ENCODE measurements at places on chromosomes 1 and 21.

GRCh38 chr1:40768146-40768990, 15.2 kb upstream of the KCNQ4 start:
- DNase-seq: no peak
- H3K4me1 ChIP-seq: no peaks in the 10 kb centered on the region
- no peak overlapping the region for H3K4me3 ChIP-seq
- no peaks in the 10 kb centered on the region for H3K27me3 ChIP-seq

- H3K4me1 ChIP-seq: no peaks in the 10 kb centered on the region
- H3K4me3 ChIP-seq: no peak overlapping the region
- DNase-seq: no peak
Observed at GRCh38 chr1:7690076-7690475, 81.0 kb upstream of the VAMP3 start.

GRCh38 chr1:212621043-212621948, 12.7 kb downstream of the ATF3 start:
- DNase-seq: no peak
- H3K27ac ChIP-seq: no peak overlapping the region

GRCh38 chr1:75519651-75520427, 91.1 kb downstream of the SLC44A5 start:
- no peaks in the 10 kb centered on the region for H3K27me3 ChIP-seq
- no peak for DNase-seq
- H3K27ac ChIP-seq: no peak overlapping the region

GRCh38 chr1:183842795-183843144, 37.9 kb downstream of the RGL1 start:
- H3K4me1 ChIP-seq: no peaks in the 10 kb centered on the region
- H3K4me3 ChIP-seq: no peak overlapping the region
- H3K27me3 ChIP-seq: no peaks in the 10 kb centered on the region
- H3K36me3 ChIP-seq: no peaks in the 10 kb centered on the region
- H3K27ac ChIP-seq: no peak overlapping the region

DNA sequence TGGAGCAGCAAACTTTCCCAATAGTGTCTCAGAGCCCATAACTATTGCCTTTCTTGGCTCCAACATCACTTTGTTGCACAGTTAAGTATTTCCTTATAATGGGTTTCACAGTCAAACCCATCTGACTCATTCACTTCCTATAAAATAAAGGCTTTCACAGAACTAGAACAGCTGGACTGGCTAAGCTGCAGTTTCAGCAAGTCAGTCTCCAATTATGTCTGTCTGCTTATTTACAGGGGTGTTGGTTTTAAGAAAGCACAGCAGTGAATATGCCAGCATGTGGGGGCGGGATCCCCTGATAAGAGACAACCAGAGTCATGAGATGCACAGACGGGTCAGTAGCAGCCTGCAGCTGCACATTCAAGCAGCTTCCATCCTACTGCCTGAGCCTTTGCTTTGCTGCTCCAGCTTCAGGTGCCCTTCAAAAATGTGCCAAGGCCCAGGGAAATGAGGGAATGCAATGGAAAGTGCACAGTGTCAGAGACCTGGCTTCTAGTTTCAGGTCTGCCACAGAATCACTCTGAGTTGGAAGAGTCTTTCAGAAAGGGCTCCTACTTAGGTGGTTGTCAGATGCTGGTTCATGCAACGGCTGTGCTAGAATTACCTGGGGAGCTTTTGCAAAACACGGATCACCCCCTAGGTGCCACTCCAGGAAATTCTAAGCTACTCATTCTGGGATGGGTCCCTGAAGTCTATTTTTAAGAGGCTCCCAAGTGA, 24.8 kb downstream of the RNF19B start:
- no peak overlapping the region for H3K27ac ChIP-seq
- no peak for DNase-seq
- H3K36me3 ChIP-seq: peaks cover 6% of the 10 kb centered on the region
- no peaks in the 10 kb centered on the region for H3K27me3 ChIP-seq
- no peaks in the 10 kb centered on the region for H3K4me1 ChIP-seq

GRCh38 chr1:75470448-75470847, 140.5 kb downstream of the SLC44A5 start:
- H3K27ac ChIP-seq: no peak overlapping the region
- no peaks in the 10 kb centered on the region for H3K36me3 ChIP-seq
- H3K27me3 ChIP-seq: no peaks in the 10 kb centered on the region
- H3K4me3 ChIP-seq: no peak overlapping the region
- DNase-seq: no peak

GRCh38 chr1:116178837-116179236, 67.6 kb downstream of the MAB21L3 start:
- no peaks in the 10 kb centered on the region for H3K4me1 ChIP-seq
- H3K4me3 ChIP-seq: no peak overlapping the region
- H3K36me3 ChIP-seq: no peaks in the 10 kb centered on the region
- no peaks in the 10 kb centered on the region for H3K27me3 ChIP-seq
- no peak for DNase-seq
- no peak overlapping the region for H3K27ac ChIP-seq

DNA sequence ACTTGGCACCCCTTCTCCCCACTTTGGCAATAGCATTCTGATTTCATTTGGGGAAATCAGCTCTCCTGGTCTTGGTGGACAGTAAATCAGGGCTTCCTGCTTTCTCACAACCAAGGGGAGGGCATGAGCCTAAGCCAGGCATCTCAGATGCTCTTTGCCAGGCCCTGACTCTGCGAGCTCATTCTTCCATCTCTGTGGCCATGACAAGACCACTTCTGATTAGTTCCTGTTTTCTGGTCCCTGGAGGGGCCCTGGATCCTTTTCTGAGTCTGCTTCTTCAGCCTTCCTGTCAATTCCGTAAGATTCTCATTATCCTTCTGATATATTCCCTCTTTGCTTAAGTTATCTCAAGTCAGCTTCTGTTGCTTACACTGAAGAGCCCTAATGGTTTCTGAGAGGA, 210.4 kb downstream of the HIVEP3 start:
- no peak overlapping the region for H3K4me3 ChIP-seq
- H3K36me3 ChIP-seq: no peaks in the 10 kb centered on the region
- no peaks in the 10 kb centered on the region for H3K4me1 ChIP-seq
- H3K27ac ChIP-seq: no peak overlapping the region
- no peak for DNase-seq

- no peaks in the 10 kb centered on the region for H3K27me3 ChIP-seq
- peaks cover 5% of the 10 kb centered on the region for H3K4me1 ChIP-seq
- no peak overlapping the region for H3K4me3 ChIP-seq
- no peak for DNase-seq
Observed at GRCh38 chr1:110233861-110234260, 23.7 kb downstream of the KCNC4 start.

DNA sequence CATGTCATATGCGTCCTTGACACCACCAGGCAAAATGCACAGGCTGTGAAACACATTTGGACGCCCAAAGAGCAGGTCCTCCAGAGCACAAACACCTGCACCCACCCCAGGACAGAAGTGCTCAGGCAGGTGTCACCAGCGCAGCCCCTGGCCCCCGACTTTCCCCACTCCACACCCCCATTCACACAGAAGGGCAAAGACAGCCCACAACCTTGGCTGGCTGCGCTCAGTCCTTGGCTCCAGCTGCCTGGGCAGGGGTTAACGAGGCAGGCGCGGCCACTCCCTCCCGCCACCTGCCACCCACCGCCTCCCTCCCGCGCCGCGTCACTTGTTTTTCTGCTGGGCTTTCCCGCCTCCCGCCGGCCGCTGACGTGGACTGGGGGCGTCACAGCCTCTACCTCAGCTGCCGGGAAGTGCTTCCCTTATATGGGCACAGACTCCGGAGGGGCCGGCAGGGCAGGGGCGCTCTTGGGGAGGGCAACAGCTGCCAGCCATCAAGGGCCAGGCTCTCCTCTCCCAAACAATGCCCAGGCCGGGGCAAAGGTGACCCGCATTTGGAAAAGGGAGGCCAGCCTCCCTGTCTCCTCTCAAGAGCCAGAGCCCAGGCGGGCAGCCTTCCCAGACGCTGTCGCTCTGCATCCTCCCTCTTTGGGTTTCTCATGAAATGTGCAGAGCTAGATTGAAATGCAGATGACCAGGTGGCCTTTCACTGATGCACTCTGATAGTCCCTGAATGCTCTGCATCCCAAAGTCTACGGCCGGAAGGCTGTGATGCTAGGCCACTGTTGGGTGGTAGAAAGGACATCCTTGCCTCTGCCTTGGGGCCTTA, 14.8 kb upstream of the BTG2 start:
- no peaks in the 10 kb centered on the region for H3K36me3 ChIP-seq
- peaks cover 3% of the 10 kb centered on the region for H3K27me3 ChIP-seq
- H3K4me3 ChIP-seq: no peak overlapping the region
- DNase-seq: no peak
- no peak overlapping the region for H3K27ac ChIP-seq

- peaks cover 9% of the 10 kb centered on the region for H3K4me1 ChIP-seq
- peak overlapping the region; percentile 64 for H3K27ac ChIP-seq
- H3K4me3 ChIP-seq: peak overlapping the region; percentile 54
- H3K27me3 ChIP-seq: no peaks in the 10 kb centered on the region
- H3K36me3 ChIP-seq: no peaks in the 10 kb centered on the region
Observed at GRCh38 chr1:181033128-181033798, 520 bp upstream of the MR1 start.

DNA sequence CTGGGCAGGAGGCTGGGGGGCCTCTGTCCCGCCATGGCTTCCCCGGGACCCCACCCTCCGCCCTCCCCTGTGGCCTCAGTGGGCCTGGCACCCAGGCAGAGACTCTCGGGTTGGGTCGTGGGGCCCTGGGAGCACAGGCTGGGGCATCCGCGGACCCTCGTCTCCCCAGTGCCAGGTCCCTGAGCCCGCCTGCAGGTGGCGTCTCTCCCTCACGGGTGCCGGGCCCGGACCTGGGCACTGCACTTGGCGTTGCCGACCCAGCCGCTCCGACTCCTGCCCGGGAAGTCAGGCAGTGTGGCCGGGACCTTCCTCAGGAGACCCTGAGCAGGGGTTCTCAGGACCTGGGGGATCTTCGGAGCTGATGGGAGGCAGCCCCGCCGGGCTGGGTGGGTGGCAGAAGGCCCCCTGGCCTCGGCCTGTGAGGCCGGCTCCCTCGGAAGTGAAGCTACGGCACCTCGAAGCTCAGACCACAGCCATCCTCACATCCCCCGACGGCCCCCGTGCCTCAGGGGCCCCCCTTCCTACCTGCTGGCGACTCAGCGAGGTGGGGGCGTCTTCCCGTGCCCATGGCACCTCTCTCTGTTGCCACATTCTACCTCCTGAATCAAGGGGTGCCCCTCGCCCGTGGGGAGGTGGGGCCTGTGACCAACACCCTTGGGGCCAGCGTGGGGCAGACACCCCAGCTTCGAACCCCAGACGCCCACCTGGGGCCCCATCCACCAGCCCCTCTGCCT, 6.4 kb upstream of the C1orf159 start:
- H3K27me3 ChIP-seq: no peaks in the 10 kb centered on the region
- H3K36me3 ChIP-seq: no peaks in the 10 kb centered on the region
- DNase-seq: peak; percentile 24

GRCh38 chr1:191870490-191870889, 287.8 kb upstream of the RGS18 start:
- no peak overlapping the region for H3K4me3 ChIP-seq
- H3K4me1 ChIP-seq: no peaks in the 10 kb centered on the region
- no peak overlapping the region for H3K27ac ChIP-seq
- no peaks in the 10 kb centered on the region for H3K27me3 ChIP-seq

GRCh38 chr1:93616996-93617669, 64.5 kb downstream of the BCAR3 start:
- no peak for DNase-seq
- 0 out of 2 replicates have a peak overlapping the region, but pooled peaks have one; percentile 6 for H3K4me3 ChIP-seq
- no peaks in the 10 kb centered on the region for H3K27me3 ChIP-seq
- H3K27ac ChIP-seq: peak overlapping the region; percentile 93
- H3K36me3 ChIP-seq: no peaks in the 10 kb centered on the region

DNA sequence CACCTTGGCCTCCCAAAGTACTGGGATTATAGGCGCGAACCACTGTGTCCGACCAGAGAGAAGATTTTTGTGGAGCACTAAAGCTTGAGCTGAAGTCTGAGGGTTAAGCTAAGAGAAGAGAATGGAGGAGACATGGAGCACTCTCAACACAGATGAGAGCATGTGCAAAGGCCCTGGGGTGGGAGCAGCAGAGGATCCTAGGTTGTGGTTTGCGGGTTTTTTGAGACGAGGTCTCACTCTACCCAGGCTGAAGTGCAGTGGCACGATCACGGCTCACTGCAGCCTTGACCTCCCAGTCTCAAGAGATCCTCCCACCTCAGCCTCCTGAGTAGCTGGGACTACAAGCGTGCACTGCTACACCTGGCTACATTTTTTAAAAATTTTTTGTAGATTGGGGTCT, 30.5 kb downstream of the FBXO2 start:
- H3K36me3 ChIP-seq: no peaks in the 10 kb centered on the region
- no peak for DNase-seq
- H3K4me3 ChIP-seq: no peak overlapping the region
- no peaks in the 10 kb centered on the region for H3K27me3 ChIP-seq
- no peaks in the 10 kb centered on the region for H3K4me1 ChIP-seq
- no peak overlapping the region for H3K27ac ChIP-seq

GRCh38 chr1:25573591-25573930, 30.2 kb downstream of the LDLRAP1 start:
- no peak for DNase-seq
- H3K4me1 ChIP-seq: peaks cover 6% of the 10 kb centered on the region
- no peak overlapping the region for H3K27ac ChIP-seq
- H3K27me3 ChIP-seq: no peaks in the 10 kb centered on the region
- H3K4me3 ChIP-seq: no peak overlapping the region

- H3K27ac ChIP-seq: no peak overlapping the region
- H3K36me3 ChIP-seq: no peaks in the 10 kb centered on the region
- H3K27me3 ChIP-seq: no peaks in the 10 kb centered on the region
- no peak for DNase-seq
- peaks cover 29% of the 10 kb centered on the region for H3K4me1 ChIP-seq
Observed at GRCh38 chr1:207822124-207822601, 70.3 kb downstream of the CD46 start.

DNA sequence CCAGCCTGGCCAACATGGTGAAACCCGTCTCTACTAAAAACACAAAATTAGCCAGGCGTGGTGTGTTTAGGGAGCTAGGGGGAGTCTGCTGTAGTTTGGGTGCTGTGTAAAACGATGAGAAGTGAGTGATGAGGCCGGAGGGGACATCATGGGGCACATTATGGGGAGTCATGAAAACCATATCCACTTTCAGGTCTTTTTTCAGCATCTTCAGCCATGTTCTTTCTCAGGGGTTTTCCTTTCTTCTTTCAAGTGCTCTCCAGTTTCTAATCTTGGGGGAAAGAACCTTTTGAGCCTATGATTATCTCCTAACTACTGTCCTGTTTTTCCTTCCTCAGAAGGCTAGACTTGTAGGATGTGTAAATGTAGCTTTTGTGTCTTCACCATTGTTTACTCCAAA, 14.4 kb downstream of the KDM4A start:
- H3K36me3 ChIP-seq: peaks cover 46% of the 10 kb centered on the region
- H3K27me3 ChIP-seq: no peaks in the 10 kb centered on the region
- DNase-seq: no peak
- H3K4me1 ChIP-seq: no peaks in the 10 kb centered on the region
- no peak overlapping the region for H3K27ac ChIP-seq

DNA sequence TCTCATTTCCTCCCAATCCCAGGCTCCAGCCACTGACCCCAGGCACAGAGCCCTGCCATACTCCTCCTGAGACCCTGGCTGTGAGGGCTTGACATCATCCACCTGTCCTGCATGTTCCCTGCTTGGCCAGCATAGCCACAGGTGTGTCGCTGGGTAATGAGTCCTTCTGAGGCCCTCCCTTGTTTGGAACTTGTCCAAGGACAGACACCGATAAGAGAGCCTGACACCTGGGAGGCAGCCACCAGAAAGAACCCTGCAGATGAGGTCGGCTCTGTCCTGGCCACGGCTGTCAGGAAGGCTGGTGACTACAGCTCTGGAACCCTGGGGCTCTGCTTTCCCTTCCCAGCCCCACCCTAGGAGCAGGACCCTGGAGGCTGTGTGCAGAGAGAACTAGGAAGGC, 34.6 kb downstream of the TMEM63A start:
- no peak overlapping the region for H3K27ac ChIP-seq
- H3K36me3 ChIP-seq: no peaks in the 10 kb centered on the region
- 0 out of 2 replicates have a peak, but pooled peaks cover 5% of the 10 kb centered on the region for H3K4me1 ChIP-seq
- H3K4me3 ChIP-seq: no peak overlapping the region

Measured in Panc1 (cell line).